Activated CD4-positive, alpha-beta memory T cell treated with anti-CD3 and anti-CD28 coated beads for 36 hours (primary cell): ENCODE measurements at places on chromosomes 3 and 15.

DNA sequence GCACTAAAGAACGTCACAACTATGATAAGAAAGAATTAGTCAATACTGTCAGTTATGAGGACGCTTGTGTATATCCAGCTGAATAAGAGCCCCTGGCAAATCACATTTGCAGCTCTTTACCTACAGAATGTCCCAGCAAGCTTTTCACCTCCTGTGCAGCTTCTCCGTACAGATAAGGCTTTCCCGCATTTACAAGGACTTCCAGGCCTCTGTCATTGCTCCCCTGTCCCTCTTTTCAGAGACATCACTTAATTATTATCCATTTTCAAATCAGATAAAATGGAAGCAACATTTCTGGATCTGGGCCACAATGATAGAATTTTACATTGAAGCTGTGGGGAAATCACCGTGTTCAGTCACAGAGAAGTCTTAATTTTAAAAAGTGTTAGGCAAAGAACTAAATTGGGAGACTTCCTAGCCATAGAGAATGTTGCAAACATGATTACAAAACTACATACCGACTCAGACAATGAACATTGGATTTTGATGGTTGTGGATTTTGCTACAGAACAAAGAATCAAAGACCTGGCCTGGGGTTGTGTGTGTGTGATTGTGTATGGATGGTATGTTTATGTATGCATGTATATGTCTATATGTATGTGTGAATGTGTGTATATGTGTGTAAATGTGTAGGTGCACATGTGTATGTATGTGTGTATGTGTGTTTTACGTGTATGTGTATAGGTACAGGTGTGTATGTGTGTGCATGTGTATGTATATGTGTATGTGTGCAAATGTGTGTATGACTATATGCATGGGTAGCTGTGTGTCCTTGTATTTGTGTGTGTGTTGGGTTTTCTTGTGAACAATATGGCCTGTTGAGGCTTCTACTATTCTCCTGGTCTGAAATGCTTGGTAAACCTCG is 41.5 kb downstream of the MGLL start:
- no peak for DNase-seq

DNA sequence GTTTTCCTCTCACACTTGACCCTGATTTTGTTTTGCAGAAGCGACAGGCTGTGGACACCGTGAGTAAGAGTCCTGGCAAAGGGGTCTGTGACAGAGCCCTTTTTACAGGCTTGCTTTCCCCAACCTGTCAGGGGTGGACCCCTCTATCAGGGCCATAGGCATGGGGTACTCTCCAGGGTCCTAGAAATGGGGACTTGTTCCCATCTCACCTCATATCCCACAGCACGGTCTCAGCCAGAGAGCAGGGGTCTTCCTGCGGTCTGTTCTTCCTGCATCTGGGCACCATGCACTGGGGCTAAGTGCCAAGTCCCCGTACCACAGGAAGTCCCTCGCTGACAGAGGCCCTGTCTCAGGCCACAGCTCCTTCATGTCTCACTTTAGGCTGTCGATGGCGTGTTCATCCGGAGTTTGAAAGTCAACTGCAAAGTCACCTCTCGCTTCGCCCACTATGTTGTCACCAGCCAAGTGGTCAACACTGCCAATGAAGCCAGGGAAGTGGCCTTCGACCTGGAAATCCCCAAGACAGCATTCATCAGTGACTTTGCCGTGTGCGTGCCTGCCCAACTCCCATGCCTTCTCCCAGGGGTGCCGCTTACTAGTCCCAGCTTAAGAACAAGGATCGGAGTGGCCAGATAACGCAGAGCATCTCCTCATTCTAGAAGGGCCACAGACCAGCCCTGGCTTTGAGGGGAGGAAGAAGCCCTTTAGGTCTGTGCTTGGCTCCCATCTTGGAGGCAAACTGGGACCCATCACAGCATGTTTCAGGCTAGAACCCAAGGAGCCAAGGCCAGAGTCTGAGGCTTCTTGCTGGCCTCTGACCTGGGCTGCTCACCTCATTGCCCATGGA is 783 bp downstream of the ITIH1 start:
- no peak for DNase-seq

DNA sequence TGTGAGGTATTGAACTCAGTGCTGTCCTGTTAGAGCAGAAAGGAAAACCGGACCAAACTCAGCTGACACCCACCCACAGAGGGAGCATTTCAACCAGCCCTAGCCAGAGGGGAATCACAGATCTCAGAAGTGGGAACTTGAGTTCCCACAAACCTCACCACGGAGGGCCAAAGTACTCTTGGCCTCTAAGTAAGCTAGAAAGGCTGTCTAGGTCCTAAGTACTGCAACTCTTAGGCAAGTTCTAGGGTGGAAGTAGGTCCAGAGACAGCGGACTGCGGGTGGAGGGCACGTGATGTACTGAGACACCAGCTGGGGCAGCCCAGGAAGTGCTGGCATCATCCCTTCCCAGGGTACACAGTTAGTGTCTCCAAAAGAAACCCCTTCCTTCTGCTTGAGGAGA is 34.1 kb downstream of the EOMES start:
- no peak for DNase-seq

DNA sequence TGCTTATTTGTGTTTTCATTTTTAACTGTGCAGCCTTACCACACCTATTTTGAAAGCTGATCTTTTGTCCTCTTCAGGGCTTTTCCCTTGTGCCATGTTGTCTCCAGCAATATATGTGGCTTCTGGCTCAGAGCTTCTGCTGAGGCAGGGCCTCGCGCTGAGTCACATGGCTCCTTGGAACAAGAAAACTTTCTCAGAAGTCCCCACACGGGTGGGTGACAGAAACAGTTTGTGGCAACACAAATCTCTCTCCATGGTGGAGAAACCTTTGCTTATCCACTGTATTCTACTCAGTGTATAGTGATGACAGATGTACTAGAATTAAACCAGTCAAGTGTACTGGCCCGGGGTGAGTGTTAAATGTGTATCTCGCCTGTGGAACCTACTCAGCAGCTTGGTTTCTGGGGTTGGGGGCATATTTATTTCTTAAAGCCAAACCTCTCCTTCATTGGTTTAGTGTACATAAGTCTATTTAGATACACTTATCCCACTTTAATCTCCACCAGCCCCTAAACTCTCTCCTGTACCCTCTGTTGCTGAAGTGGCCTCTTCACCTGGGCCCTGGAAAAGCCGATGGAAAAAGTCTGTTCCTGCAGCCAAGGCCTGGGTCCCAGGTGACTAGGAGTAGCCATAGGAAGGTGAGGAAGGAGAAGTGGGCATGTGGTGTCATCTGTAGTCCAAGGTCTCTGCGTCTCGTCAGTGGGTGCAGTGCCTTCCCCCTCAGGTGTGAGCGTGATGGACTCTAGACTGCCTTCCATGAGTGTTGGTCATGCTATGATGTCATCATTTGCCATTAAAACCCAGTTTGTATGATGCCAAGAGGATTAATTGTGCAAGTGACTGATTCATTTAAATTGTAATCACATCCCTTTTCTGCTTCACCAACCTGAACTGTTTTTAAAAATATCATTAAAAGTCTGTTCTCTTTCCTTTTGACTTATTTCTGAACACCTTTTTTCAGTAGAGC is 3.2 kb upstream of the FBXL22 start:
- peak; percentile 82 for DNase-seq

- DNase-seq = no peak
Observed at GRCh38 chr15:41860049-41860828, 21.6 kb downstream of the PLA2G4B start.

DNA sequence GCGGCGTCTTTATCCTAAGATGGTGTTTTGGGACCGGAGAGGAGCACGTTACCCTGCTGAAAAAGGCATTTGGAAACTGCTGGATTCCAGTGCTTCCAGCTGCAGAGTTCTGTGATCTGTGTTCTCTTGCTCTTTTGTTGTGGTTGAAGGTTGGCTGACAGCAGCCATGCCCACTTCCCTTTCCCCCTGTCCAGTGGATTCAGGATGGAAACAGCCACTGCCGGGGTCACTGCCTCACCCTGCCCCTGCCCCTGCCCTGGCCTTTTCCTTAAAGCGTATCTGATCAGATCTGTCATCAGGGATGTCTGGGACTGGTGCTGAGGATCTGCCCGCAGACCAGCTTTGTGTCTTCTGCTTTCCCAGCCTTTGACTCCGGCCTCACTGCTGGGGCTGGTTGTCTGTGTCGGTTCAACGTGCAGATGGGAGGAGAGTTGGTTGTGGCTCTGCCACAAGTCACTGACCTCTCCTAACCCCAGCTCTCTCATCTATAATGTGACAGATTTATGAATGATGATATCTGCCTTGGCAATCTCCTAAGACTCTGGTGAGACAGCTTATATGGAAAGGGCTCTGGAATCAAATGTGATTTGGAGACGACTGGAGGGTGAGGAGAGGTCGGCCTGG is 219.4 kb upstream of the BHLHE40 start:
- DNase-seq = no peak

- DNase-seq = no peak
Observed at GRCh38 chr15:47599806-47600205, 117.5 kb upstream of the SEMA6D start.

DNA sequence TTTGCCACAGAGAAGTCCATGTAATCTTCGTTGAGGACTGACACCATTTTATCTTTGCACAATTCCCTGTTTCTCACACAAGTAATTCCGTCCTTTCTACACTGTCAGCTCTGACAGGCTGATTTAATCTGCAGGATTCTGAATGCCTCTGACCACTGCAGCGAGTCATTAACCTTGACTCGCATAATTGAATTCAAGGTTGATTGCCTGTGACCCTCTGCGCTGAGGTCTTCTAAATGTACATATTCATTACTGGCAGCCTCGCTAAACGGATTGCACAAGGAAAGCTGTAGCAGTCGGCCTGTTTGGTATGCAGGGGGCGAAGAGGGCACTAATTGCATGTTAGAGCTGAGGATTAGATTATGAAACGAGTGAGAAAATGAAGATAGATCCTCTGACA is 147.8 kb downstream of the SHOX2 start:
- no peak for DNase-seq

- no peak for DNase-seq
Observed at GRCh38 chr3:132822266-132822665, 100.1 kb upstream of the NPHP3 start.

DNA sequence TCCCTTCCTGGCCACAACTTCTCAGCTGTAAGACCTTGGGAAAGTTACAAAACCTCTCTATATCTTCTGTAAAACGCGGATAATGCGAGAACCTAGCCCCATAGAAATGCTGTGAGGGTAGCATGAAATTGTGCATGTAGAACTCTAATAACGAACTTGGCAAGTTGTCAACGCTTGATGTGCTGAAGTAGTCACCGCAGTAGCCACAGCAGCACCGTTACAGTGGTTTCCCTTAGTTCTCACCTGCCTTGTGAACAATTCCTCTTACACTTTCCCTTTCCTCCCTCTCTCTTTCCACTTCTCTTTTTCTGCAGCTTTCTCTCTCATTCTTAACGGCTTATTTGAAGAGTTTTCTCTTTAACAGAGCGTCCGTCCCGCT is 447 bp upstream of the SHQ1 start:
- peak; percentile 63 for DNase-seq

DNA sequence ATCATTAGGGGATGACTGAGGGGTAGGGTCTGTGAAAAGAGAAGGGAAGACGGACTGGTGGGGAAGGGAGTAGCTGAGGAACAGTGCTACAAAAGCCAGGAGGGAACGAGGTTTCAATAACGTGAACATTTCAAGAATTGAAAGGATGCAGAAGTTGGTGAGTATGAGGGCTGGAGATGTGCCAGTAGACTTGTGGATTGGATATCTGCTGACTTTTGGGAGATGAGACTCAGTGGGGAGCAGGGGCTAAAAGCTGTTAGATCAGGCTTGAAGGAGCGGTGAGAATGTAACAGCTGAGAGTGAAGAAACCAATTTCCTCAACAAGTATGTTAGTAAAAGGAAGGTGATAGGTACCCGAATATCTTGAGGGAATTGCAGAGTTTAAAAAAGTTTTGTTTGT is 65.2 kb downstream of the GTPBP8 start:
- DNase-seq = no peak

GRCh38 chr3:131699001-131699400 is 196.2 kb upstream of the MRPL3 start:
- no peak for DNase-seq

- DNase-seq = no peak
Observed at GRCh38 chr3:35936571-35936970, 297.2 kb downstream of the ARPP21 start.

DNA sequence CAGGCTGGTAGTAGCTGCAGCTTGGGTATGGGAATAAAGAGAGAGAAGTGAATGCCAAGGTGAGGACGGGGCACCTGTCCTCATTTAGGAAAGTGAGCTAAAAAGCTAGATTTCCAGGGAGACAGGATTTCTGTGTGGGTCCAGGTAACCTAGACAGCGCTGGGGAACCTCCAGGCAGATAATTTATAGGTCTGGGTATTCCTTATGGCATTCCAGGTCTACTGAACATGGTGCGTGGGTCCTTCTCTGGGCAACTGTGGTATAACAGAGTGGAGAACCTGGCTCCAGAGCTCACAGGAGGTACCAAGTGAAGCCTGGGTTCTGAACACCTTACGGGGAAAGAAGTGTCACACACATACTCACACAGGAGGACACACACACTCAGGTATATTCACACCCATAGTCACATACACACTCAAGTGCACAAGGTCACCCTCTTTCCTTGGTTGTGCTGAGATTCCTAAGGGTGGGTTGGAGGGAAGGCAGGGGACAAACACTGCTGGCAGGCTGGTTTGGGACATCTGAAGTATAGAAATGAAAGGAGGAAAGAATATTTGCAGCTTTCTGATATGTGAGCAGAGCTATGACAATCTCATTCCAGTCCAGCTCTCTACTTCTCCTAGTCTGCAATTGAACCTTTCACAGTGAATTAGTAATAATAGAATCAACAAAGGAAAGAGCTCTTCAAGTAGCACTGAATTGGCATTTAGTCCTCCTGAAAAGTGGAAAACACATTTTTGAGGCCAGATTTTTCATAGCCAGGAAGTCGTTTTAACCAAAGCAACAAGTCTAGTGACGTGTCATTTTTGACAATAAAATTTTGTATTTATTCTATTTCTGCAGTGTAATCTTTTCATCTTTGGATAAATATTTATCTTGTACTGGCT is 37.4 kb upstream of the ITGA11 start:
- DNase-seq = no peak

DNA sequence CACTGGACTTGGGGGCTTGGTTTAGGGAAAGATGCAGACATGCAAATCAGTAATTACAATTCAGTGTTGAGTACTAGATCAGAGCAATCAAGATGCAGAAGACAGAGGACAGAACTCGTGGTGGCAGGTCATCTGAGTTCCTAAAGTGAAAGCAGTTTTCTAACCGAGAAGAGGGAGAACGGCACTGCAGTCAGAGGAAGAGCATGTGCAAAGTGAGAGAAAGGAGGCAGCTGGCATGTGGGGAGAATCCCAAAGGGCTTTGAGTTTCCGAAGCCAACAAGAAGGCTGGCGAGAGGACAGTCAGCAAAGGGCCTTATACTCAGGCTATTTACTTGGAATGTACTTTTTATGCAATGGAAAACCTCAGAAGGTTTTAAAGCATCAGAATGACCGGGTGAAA is 87.0 kb downstream of the ANP32A start:
- no peak for DNase-seq

- no peak for DNase-seq
Observed at GRCh38 chr3:11392014-11392859, 120.0 kb downstream of the ATG7 start.
